ENCODE measurements at places on chromosomes 6 and 20.

GRCh38 chr20:54984104-54984448 is 508.7 kb downstream of the DOK5 start:
- DNase-seq = no peak

DNA sequence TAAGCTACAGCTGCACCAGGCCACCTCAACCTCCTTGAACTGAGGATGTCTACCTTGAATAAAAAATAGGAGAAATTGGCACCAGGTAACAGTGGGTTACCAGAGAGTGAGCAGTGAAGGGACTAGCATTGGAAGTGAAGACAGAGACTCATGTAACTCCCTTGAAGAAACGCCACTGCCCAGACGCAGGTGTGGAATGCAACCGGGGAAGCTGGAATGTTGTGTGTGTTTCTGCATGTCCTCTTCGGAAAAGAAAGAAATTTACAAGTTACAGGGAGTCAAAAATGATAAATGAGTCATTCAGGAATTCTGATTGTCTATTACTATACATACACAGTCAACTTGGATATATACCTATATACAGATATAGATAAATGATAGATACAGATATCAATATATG is 514.7 kb upstream of the AGPAT4 start:
- DNase-seq = no peak

- DNase-seq = no peak
Measured at GRCh38 chr20:58752565-58752964, 60.0 kb downstream of the NPEPL1 start.

DNA sequence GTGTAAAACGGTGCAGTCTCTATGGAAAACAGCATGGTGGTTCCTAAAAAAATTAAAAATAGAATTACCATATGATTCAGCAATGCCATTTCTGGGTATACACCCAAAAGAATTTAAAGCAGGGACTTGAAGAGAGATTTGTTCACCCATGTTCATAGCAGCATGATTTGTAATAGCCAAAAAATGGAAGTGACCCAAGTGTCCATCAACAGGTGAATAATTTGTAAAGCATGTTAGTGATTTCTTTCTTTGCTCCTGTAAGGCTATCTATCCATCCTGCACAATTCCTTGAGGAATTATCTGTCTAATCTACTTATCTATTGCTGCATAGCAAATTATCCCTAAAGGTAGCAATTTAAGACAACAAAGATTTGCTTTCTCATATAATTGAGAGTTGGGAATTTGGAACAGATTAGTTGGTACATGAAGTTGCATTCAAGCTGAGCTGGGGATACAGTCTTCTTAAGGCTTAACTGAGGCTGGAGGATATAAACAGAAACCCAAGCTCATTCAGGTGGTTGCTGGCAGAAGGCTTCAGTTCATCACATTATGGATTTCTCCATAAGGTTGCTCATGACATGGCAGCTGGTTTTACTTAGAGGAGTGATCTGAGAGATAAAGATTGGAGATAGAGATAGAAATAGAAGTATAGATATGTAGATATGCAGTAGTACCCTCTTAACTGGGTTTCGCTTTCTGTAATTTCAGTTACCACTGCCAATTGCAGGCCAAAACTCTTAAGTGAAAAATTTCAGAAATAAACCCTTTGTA is 62.0 kb downstream of the IL22RA2 start:
- DNase-seq = no peak

- no peak for DNase-seq
Measured at GRCh38 chr20:37839432-37839827, 63.5 kb upstream of the VSTM2L start.

DNA sequence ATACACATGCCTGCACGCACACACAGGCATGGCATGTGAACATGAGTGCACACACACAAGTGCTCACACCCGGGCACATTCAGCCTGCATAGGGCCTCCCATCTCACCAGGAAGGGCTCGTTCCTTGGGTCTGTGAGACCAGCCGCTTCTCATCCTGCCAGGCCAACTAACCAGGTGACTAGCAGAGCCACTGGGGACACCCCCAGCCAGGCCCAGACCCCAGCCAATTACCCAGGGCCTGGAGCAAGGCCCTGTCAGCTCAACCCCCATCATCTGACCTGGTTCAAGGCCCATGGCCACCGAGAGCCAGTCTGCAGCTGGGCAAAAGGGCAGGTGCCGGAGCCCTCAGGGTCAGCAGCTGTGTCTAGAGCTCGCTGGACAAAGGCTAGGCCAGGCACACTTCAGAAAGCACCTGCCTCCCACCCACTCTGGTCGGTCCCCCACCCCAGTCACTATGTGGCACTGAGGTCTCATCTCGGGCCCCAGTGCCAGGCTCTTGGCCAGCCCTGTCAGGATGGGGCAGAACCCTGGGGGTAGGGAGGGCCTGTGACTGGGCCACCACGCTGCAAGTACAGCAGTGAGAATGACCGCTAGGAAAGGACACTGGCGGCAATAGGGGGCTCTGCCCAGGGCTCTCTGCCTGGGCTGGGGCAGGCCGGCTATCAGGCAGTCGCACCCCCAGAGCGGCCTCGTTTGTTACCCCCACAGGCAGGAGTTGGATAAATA is 26.8 kb upstream of the MRGBP start:
- no peak for DNase-seq

GRCh38 chr6:30840935-30841643 is 43.2 kb upstream of the DDR1 start:
- no peak for DNase-seq

DNA sequence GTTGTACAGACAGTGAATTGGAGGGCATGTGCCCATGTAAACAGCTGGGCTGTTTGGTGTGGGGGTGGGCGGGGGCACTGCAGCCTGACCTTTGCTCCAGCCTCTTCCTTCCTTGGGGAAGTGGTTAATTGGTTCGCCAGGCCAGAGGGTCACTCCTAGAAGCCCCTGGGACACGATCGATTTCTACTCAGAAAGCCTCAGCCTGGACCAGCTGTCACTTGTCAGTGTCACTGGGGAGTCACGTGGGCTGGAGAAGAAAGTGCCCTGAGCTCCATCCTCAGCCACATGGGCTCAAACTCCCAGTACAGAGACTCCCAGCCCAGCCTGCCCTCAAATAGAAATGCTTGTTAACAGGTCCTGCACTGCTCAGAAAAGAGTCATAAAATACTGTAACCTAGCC is 423.8 kb upstream of the SULF2 start:
- no peak for DNase-seq

DNA sequence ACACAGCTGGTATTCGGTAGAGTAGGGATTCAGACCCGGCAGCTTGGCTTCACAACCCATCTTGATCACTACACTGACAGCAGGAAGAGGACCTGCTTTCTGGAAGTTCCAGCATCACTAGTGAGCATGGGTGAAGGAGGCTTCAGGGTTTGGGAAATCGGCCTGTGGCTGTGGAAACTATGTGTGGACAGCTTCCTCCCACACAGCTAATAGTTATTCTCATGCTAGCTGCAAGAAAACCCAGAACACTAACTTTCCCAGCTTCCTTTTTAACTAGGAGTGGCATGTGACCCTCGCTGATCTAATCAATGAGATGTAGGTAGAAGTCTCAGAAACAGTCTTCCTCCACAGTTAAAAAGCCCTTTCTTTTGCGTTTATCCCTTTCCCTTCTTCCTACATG is 36.3 kb upstream of the SIRPA start:
- DNase-seq = no peak

- no peak for DNase-seq
Measured at GRCh38 chr20:36917943-36918342, 33.6 kb downstream of the SAMHD1 start.
